Activated naive CD4-positive, alpha-beta T cell treated with anti-CD3 and anti-CD28 coated beads for 36 hours (primary cell): ENCODE measurements at places on chromosomes 7 and 10.

GRCh38 chr10:104584541-104584940 lies 56.5 kb upstream of the SORCS3 start:
- H3K27me3 ChIP-seq, result peaks cover 9% of the 10 kb centered on the region
- H3K4me3 ChIP-seq, result no peak overlapping the region
- H3K27ac ChIP-seq, result no peak overlapping the region
- no peak for DNase-seq
- peaks cover 26% of the 10 kb centered on the region for H3K4me1 ChIP-seq

GRCh38 chr10:37739181-37739580 lies 118.2 kb downstream of the ZNF248 start:
- H3K27ac ChIP-seq, result no peak overlapping the region
- peaks cover 3% of the 10 kb centered on the region for H3K36me3 ChIP-seq
- H3K4me3 ChIP-seq, result no peak overlapping the region

- no peaks in the 10 kb centered on the region for H3K36me3 ChIP-seq
- H3K27me3 ChIP-seq, result no peaks in the 10 kb centered on the region
- H3K27ac ChIP-seq, result no peak overlapping the region
- H3K4me1 ChIP-seq, result no peaks in the 10 kb centered on the region
These were observed 30.0 kb downstream of the CYP2C8 start for GRCh38 chr10:95039281-95039680.

GRCh38 chr10:13990946-13991345 lies 339.8 kb downstream of the FRMD4A start:
- no peaks in the 10 kb centered on the region for H3K36me3 ChIP-seq
- H3K27ac ChIP-seq, result no peak overlapping the region
- H3K4me3 ChIP-seq, result no peak overlapping the region
- DNase-seq, result no peak
- H3K27me3 ChIP-seq, result no peaks in the 10 kb centered on the region

DNA sequence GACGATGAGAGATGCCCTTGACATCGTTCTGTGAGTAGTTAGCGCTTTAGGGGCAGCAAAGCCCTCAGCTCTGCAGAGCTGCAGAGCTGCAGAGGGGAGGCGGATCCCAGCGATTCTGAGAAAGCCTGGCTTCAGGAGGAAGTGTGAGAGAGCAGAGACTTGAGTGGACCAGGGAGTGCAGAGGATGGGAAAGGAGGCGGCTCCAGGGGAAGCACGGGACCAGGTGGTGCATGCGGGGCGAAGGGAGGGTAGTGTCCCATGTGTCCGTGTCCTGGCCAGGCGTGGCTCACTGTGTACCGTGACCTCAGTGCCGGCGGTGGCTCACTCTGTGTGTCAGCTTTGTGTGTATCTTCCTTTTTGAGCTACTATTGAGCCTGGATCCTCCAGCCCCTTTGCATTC lies 250.8 kb upstream of the PITRM1 start:
- H3K27me3 ChIP-seq, result peaks cover 8% of the 10 kb centered on the region
- no peak overlapping the region for H3K27ac ChIP-seq
- H3K4me1 ChIP-seq, result peaks cover 21% of the 10 kb centered on the region

- H3K36me3 ChIP-seq, result peaks cover 1% of the 10 kb centered on the region
- H3K4me3 ChIP-seq, result no peak overlapping the region
- no peak for DNase-seq
- H3K27me3 ChIP-seq, result no peaks in the 10 kb centered on the region
- no peaks in the 10 kb centered on the region for H3K4me1 ChIP-seq
These were observed 26.7 kb downstream of the CREB3L2 start for GRCh38 chr7:137975221-137975620.

- no peak overlapping the region for H3K27ac ChIP-seq
These were observed 108.3 kb upstream of the FAM20C start for GRCh38 chr7:83861-84632.

GRCh38 chr10:114990586-114990985 lies 52.6 kb downstream of the TRUB1 start:
- no peak overlapping the region for H3K4me3 ChIP-seq
- H3K27me3 ChIP-seq, result no peaks in the 10 kb centered on the region
- no peak for DNase-seq
- peaks cover 13% of the 10 kb centered on the region for H3K36me3 ChIP-seq

DNA sequence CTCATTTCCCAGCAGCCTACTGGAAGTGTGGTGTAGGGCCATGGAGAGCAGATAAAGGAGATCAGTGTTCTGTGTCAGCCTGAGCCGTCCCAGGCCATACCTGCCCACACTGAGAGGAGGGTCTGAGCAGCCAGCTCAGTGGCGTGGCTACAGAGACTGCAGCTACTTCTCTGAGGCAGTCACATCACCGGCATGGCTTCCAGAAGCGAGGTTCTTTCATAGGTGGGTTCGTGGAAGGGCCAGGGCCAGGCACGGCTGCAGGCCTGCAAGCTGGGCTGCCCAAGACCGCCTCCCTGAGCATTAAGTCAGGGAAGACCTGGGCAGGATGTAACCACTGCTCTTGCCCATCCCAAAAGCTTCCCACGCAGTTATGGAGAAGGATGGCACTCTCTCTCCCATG lies 34.9 kb downstream of the LDB3 start:
- no peaks in the 10 kb centered on the region for H3K27me3 ChIP-seq
- H3K27ac ChIP-seq, result no peak overlapping the region
- H3K4me1 ChIP-seq, result no peaks in the 10 kb centered on the region
- no peak for DNase-seq
- H3K36me3 ChIP-seq, result no peaks in the 10 kb centered on the region

GRCh38 chr7:82255706-82256105 lies 187.9 kb downstream of the CACNA2D1 start:
- H3K27ac ChIP-seq, result no peak overlapping the region
- no peak for DNase-seq
- H3K36me3 ChIP-seq, result no peaks in the 10 kb centered on the region
- no peaks in the 10 kb centered on the region for H3K4me1 ChIP-seq
- H3K4me3 ChIP-seq, result no peak overlapping the region

- DNase-seq, result no peak
- no peaks in the 10 kb centered on the region for H3K4me1 ChIP-seq
- no peaks in the 10 kb centered on the region for H3K36me3 ChIP-seq
- H3K4me3 ChIP-seq, result no peak overlapping the region
These were observed 13.3 kb downstream of the DIP2C start for GRCh38 chr10:676178-676577.

DNA sequence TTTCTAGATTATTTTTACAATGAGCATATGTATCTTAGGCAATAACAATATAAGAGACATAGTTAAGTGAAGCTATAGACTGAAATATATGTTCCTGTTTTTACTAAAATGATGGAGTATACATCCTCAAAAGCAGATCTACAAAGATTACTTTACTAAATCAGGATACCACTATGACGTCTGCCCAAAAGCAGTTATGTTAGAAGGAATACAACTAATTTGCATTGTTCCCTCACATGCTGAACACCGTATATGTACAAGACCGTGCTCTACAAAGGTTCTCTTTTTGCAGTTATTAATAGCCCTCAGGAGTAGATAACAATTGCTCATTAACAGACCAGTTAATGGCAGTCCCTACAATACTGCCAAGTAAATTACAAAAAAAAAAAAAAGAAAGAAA lies 137.5 kb downstream of the CD36 start:
- no peak overlapping the region for H3K4me3 ChIP-seq
- H3K4me1 ChIP-seq, result no peaks in the 10 kb centered on the region
- no peak for DNase-seq
- H3K27ac ChIP-seq, result no peak overlapping the region
- no peaks in the 10 kb centered on the region for H3K36me3 ChIP-seq

- H3K27ac ChIP-seq, result no peak overlapping the region
- DNase-seq, result no peak
- H3K4me3 ChIP-seq, result no peak overlapping the region
- H3K4me1 ChIP-seq, result no peaks in the 10 kb centered on the region
- no peaks in the 10 kb centered on the region for H3K36me3 ChIP-seq
These were observed 88.2 kb upstream of the IMMP2L start for GRCh38 chr7:111650456-111650999.

DNA sequence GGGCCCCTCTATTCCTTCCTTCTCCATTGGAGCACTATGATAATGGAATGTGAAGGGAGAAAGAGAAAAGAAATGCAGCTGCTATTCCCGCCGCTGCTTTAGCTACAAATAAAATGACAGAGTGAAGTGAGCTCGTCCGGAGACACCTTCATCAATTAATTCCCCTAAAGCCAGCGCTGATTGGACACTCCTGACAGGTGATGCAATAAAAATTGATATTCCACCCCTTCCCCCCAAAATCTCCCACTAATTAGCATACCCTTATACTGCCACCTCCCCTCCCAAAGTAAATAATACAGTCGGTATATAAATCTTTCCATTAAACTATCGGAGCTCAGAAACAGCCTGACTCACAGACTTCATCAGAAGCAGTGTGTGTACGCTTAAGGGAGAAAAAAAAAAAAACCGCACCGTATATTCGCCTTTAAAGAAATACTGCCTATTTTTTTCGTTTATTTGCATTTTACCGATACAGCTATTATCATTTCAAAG lies 7.3 kb downstream of the SKIDA1 start:
- peaks cover 36% of the 10 kb centered on the region for H3K4me1 ChIP-seq
- no peak for DNase-seq
- H3K27me3 ChIP-seq, result peaks cover 70% of the 10 kb centered on the region
- no peak overlapping the region for H3K27ac ChIP-seq

DNA sequence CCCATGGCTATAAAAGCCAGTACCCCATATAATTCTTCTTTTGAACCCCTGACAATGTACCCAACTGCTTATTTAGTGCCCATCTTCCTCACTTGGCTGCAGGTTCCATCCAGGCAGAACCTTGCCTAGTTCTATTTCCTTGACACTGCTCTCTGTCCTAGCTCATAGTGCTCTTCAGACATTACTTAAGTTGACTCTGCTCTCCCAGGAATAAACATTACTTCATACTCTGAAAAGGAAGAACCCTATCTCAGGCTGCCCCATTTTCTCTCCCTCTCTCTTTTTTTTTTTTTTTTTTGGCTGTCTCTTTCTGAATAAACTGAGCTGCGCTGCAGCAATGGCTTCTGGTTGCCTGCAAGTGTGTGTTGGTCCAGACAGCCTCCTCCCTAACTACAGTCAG lies 21.0 kb downstream of the ACTA2 start:
- no peaks in the 10 kb centered on the region for H3K27me3 ChIP-seq
- H3K4me3 ChIP-seq, result no peak overlapping the region
- DNase-seq, result no peak
- H3K4me1 ChIP-seq, result peaks cover 15% of the 10 kb centered on the region
- peaks cover 3% of the 10 kb centered on the region for H3K36me3 ChIP-seq

DNA sequence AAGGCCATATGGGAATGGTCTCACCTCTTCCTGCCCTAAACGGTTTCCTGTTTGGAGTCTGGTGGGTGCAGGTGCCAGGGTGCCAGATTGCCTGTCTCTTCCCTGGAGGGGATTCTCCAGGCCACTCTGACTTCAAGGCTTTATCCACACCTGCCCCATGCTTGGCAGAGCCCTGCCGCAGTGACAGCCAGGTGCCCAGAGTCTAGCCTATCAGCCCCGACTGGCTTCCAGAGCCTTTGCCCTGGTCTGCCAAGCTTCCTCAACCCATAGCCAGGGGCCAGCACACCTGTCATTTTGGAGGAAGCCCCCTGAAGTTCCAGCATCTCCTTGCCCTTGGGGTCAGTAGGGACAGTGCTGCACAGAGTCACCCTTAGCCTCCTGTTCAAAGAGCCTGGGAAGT lies 21.6 kb downstream of the TBATA start:
- H3K4me3 ChIP-seq, result no peak overlapping the region
- H3K4me1 ChIP-seq, result peaks cover 7% of the 10 kb centered on the region
- no peak overlapping the region for H3K27ac ChIP-seq
- H3K27me3 ChIP-seq, result no peaks in the 10 kb centered on the region

- no peak overlapping the region for H3K27ac ChIP-seq
- H3K4me3 ChIP-seq, result no peak overlapping the region
- DNase-seq, result no peak
These were observed 226.1 kb downstream of the GLRX3 start for GRCh38 chr10:130362308-130362761.

- peaks cover 18% of the 10 kb centered on the region for H3K4me1 ChIP-seq
- peaks cover 9% of the 10 kb centered on the region for H3K36me3 ChIP-seq
- H3K27me3 ChIP-seq, result no peaks in the 10 kb centered on the region
- peak; percentile 39 for DNase-seq
- H3K4me3 ChIP-seq, result no peak overlapping the region
These were observed 57.0 kb downstream of the HIPK2 start for GRCh38 chr7:139720705-139721231.

GRCh38 chr10:121781101-121781500 lies 146.7 kb downstream of the ATE1 start:
- no peaks in the 10 kb centered on the region for H3K4me1 ChIP-seq
- no peak for DNase-seq
- H3K27ac ChIP-seq, result no peak overlapping the region
- H3K4me3 ChIP-seq, result no peak overlapping the region
- no peaks in the 10 kb centered on the region for H3K27me3 ChIP-seq

GRCh38 chr10:47441938-47442337 lies 42.0 kb downstream of the ANXA8 start:
- DNase-seq, result no peak
- H3K4me3 ChIP-seq, result no peak overlapping the region
- H3K4me1 ChIP-seq, result no peaks in the 10 kb centered on the region
- peaks cover 3% of the 10 kb centered on the region for H3K36me3 ChIP-seq

DNA sequence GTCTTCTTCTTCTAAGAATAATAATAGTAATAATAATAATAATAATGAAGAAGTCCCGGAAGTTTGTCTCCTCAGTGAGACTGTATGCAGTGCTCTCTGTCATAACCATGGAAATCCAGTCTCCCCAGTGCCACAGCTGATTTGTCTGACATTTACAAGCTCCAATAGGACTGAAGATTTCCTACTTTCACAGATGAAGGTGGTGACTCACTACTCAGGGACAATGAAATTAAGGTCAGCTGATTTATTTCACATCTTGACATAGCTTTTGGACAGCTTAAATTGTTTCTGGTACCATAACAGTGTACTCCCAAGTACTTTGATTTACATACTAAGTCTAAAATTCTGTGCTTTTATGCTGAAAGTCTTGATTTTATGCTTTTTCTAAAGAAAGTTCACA lies 6.9 kb downstream of the CELF2 start:
- no peak for DNase-seq
- H3K27me3 ChIP-seq, result peaks cover 25% of the 10 kb centered on the region
- no peaks in the 10 kb centered on the region for H3K4me1 ChIP-seq
- H3K4me3 ChIP-seq, result no peak overlapping the region
- H3K27ac ChIP-seq, result no peak overlapping the region

DNA sequence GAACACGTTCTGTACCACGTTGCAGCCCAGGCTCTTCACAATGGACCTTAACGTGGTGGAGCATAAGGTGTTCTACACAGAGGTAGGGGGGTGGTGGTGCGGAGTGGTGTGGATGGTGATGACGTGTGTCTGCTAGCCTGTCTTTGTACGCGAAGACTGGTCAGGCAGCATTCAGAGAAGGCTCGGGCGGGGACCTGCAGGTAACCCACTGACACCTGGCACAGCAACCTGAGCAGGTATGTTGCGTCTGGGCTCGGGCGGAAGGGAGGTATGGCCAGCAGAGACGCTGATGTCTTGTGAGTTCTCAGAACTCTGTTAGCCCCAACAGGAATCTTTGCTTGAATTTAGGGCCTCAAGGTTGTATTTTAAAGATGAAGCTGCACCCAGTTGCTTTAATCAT lies 55.0 kb downstream of the TRRAP start:
- H3K4me1 ChIP-seq, result no peaks in the 10 kb centered on the region
- no peak overlapping the region for H3K4me3 ChIP-seq
- no peaks in the 10 kb centered on the region for H3K27me3 ChIP-seq
- no peak overlapping the region for H3K27ac ChIP-seq
